ENCODE measurements at places on chromosomes 13 and 19.
A peak's percentile ranks its signal among the peaks of the same experiment; 100 is the strongest.

GRCh38 chr13:113763961-113764792 lies 5.2 kb downstream of the TMEM255B start:
- no peak for DNase-seq

- peak; percentile 32 for DNase-seq
These were observed at the start of the genes BIVM and POGLUT2 for GRCh38 chr13:102798581-102799425. Gene BIVM (plus strand): TSS chr13:102799119. CDS start chr13:102807268, 8,149 bp downstream. Gene POGLUT2 (minus strand): TSS chr13:102798976. CDS start chr13:102798670, 306 bp downstream.

- no peak for DNase-seq
These were observed 11.1 kb downstream of the LYL1 start for GRCh38 chr19:13091400-13092157.

DNA sequence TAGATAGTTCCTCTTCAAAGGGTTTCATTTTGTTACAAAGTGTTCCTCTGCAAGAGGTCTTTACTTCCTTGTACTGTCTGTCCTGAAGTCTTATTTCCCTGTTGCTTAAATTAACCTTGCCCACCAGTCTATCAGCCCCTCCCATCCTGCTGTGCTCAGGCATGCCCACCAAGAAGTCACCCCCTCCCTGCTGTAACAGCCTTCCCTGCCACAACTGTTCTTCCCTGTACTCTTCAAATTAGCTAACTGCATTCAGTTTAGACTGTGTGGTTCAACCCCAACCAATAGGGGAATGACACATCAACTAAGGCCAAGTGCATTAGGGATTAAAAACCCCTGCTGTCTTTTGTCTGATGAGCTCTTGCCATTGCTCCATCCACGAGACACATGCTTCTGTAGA lies 34.4 kb upstream of the ZNF562 start:
- DNase-seq = no peak

GRCh38 chr13:111165241-111166010 lies 50.3 kb downstream of the ARHGEF7 start:
- no peak for DNase-seq

DNA sequence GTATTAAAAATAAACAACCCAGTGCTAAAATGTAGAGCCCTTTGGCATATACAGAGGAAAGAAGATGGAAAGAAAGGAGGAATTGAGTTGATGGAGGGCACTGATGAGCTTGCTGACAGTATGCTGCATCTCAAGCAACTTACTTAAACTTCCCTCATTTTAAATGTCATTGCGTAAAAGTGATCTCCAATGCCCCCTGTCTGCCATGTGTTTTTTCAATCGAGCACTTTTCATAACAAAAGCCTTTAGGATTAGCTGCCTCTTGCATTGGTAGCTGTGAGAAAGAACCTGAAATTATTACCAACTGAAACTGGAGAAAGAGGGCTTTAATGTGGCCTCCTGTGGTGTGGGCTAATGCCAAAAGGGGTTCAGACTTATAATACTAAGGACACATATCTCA lies 541.6 kb downstream of the SUCLA2 start:
- DNase-seq = no peak

- no peak for DNase-seq
These were observed 9.5 kb downstream of the NPHS1 start for GRCh38 chr19:35842666-35843272.
